Smooth muscle cell of the brain vasculature (primary cell): ENCODE measurements at places on chromosomes 4 and X.

DNA sequence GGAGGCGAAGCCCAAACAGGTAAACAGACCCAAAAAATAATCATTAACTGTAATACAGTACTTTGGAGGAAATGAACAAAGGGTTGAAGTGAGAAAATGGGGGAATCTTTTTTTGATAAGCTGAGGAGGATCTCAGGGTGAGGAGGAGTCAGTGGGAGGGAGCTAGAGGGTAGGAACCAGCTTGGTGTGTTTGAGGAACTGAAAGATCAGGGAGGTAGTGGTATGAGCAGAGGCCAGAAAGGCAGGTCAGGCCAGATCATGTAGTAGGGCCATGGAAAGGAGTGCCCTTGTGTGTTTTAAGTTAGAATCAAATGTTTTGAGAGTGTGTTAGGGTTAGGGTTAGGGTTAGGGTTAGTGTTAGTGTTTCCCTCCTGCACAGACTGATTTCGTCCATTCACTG lies 48.8 kb downstream of the PPP2R2C start:
- DNase-seq: no peak

DNA sequence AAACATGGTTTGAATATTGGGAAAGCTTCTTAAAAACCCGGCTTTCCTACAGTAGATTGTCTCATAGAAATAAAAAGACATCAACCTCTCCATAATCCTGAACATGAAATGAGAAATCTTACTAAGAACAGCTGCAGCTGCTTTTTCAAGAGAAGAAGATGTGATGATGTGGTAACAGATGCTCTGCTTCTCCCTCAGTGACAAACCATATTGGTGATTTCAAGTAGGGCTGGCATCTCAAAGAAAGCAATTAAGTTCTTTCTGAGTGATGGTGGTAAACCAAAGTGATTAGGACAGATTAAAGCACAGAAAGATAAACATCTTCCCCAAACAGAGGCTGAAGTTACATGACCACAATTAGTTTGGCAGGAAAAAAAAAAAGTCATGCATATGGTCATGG lies 1477.7 kb downstream of the RAPGEF2 start:
- DNase-seq: no peak

DNA sequence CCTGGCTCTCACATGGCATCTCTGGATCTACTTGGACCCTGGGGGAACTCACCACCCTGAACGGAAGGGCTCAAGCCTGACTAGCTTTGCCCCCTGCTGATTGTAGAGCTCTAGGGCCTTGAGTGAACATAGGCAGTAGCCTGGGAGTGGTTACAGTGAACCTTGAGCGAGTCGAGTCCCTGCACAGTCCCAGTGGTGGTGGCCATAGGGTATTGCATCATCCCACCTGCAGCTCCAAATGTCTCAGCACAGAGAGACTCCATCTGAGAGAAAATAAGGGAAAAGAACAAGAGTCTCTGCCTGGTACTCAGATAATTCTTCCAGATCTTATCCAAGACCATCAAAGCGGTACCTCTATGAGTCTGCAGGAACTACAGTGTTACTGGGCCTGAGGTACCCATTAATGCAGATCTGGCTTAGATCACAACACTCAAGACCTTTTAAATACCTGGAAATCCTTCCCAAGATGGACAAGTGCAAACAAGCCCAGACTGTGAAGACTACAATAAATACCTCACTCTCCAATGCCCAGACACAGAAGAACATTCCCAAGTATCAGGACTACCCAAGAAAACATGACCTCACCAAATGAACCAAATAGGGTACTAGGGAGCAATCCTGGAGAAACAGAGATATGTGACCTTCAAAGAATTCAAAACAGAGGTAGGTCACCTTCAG lies 167.5 kb upstream of the TET2 start:
- DNase-seq: no peak

- DNase-seq: no peak
Observed at GRCh38 chr4:21415728-21416127, 532.8 kb downstream of the KCNIP4 start.

GRCh38 chr4:143986180-143986579 lies 33.0 kb downstream of the GYPB start:
- DNase-seq: no peak

DNA sequence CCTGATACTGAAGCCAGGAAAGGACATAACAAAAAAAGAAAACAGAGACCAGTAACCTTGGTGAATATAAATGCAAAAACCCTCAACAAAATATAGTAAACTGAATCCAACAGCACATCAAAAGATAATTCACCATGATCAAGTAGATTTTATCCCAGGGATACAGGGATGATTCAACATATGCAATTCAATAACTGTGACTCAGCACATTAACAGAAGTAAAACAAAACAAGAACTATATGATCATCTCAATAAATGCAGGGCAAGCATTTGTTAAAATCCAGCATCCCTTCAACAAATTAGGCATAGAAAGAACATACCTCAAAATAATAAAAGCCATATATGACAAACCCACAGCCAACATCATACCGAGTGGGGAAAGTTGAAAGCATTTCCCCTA lies 112.0 kb downstream of the HHIP start:
- DNase-seq: no peak

GRCh38 chr4:183195534-183195933 lies 96.5 kb downstream of the WWC2 start:
- no peak for DNase-seq

GRCh38 chr4:174012135-174012885 lies 271.2 kb downstream of the FBXO8 start:
- no peak for DNase-seq

GRCh38 chr4:68572653-68573170 lies 3.4 kb downstream of the UGT2B17 start:
- DNase-seq: no peak

DNA sequence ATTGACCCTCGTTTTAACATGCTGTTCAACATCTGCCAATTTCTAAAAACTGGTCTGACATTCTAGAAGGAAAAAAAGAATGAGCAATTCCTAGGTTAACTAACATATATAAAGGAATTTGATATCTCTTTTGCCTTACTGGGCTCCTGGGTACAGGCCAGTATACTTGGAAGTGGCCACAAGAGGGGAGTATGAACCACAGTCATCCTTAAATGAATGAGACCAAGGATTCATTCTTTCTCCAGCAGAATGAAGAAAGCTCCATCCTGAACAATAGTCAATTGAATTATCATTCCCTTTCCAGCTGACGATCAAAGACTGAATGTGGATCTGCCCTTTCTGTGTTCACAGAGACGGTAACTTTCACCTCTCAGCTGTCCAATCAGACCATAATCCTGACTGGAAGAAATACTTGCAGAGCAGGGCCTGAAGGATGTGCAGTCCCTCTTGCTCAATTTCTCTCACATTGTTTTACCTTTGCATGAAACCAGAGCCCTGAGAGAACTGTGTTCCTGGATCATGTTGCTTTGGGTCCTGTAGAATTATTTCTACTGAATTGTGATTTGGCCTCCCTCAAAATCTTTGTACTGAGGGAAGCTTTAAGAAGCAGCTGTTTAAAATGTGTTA lies 14.8 kb upstream of the SPARCL1 start:
- peak; percentile 23 for DNase-seq

DNA sequence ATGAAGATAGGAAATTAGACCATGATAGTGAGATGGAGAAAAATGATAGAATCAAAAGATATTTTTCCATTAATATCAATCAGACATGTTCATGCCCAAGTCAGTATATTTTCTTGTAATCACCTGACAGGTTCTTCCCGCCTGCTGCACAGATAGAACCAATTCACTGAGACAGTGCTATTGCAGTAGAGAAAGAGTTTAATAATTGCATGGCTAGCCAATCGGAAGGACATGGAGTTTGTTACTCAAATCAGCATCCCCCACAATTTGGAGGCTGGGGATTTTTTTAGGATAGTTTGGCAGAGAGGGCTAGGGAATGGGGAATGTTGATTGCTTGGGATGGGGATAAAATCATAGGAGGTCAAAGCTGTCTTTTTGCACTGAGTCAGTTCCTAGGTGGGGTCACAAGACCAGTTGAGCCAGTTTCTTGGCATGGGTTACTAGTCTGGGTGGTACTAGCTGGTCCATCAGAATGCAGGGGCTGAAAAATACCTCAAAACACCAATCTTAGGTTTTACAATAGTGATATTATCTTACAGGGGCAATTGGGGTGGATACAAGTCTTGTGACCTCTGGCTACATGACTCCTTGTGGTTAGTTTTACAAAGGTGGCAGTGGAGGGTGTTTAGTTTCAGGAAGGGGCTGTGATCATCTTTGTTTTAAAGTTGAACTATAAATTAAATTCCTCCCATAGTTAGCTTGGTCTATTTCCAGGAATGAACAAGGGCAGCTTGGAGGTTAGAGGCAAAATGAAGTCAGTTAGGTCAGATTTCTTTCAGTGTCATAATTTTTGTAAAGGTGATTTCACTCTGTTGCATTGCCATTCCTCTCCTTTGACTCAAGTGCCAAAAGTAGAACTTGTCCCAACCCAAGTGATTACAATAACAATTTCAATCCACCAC lies 100.3 kb upstream of the PDE5A start:
- DNase-seq: no peak

DNA sequence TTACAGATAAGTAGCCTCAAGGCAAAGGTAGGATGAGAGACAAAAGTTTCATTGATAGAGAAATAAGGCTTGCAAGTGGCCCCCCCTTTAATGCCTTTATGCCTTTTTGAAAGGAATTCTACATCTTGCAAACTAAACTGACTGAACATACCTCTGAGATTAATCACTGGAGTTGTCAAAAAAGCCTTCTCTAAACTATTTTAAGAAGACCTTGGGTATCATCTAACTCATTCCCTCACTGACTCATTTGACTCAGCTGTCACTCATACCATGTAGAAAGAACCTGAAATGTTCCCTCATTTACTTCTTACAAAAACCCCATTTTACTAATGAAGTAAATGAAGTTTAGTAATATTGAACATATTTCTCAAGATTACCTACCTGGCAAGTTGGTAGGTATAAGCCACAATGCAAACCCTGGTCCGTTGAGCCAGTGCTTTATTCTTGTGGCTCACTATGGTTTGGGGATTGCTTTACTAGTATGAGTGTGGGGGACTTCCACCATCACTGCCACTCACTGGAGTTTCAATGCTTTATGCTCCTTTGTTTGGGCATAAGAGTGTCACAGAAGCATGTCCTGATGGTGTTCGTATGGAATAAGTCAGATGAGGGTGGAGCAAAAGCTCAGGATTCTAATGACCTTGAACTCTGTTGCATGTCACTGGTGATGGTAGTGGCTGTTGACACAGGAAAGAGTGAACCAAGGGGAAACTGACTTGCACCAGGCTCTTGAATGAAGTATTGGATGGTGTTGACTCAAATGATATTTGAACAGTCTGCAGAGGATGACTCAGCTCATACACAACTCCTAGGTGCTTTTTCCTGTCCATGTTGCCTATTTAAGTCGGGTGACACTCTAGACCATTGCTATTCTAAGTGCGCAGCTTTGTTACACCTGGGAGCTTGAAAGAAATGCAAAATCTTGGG lies 305.5 kb upstream of the EMCN start:
- DNase-seq: no peak

- DNase-seq: no peak
Observed at GRCh38 chr4:173181848-173182247, 13.2 kb downstream of the GALNT7 start.

- no peak for DNase-seq
Observed at GRCh38 chr4:37666625-37667071, 19.5 kb downstream of the RELL1 start.

DNA sequence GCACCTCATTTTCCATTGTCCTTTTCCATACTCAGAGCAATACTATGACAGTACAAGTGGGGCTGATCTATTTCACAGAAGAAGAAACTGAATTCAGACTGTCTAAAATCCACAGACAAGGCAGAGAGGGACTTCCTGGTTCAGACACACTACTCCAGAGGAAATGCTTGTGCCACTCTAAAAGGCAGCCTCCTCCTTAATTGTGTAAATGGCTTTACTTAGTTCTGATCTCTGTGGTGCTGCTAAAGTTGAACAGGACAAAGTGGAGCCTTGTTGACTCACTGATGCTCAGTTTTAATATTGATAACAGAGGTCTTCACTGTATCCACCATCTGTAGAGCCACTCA lies 122.4 kb downstream of the KIT start:
- no peak for DNase-seq

DNA sequence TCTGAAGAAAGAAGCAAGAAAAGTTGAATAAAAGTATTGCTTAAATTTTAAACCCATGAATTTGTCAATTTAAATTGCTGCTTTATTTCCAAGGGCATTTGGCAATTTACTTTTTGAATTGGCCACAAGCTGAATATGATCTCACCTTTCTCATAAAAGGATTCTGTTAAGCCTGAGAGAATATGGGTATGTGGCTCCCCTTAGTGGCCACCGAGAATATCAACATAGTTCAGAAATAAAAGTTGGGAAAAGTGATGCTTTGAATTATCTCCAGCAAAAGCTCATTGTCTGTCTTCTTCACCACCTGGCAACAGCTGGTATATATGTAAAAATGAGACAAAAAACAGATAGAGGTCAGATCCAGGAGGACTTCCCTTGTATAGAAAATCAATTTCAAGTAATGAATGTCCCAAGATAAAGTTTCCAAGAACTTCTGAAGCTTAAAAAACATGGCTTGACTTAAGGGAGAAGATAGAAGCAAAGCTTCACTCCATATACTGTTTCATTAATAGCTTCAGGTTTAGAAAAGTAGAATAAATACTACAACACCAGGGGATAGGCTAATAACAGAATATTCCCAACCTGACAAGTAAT lies 290.7 kb upstream of the FAM241A start:
- peak; percentile 2 for DNase-seq

- no peak for DNase-seq
Observed at GRCh38 chr4:476501-476900, 22.5 kb downstream of the ZNF721 start.

- no peak for DNase-seq
Observed at GRCh38 chrX:128927363-128927762, 595.9 kb downstream of the SMARCA1 start.

DNA sequence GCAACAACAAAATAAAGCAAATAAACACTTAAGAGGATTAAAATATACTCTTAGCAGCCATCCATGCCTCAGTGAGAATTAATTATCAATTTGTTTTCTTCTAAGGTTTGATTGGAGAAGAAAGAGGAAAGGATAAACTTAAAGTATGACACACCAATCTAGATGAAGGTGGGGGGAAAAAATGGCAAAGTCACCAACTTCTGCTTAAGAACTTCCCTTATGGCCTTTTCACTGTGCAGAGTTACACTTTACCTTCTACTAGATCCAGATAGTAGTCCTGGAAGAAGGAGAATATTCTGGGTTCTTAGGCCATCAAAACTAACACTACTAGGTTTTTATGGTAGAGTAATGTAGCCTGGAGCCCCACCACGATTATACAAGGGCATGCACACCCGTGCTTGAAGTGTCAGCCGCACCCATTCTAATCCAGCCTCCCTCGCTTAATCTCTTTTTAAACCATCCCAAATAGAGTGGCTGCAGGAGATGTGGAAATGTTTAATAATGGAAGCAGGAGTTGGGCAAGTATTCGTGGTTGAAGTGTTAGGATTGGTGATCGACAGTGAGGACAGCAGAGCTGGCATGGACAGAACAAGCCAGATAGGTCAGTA lies 14.1 kb downstream of the ENPEP start:
- DNase-seq: no peak

GRCh38 chrX:68978255-68978654 lies 149.4 kb downstream of the EFNB1 start:
- no peak for DNase-seq

GRCh38 chr4:1172971-1173757 lies 781 bp upstream of the SPON2 start:
- peak; percentile 70 for DNase-seq

GRCh38 chr4:65046192-65047133 lies 623.8 kb downstream of the EPHA5 start:
- DNase-seq: no peak
